ENCODE measurements at places on chromosomes 5 and 9.

DNA sequence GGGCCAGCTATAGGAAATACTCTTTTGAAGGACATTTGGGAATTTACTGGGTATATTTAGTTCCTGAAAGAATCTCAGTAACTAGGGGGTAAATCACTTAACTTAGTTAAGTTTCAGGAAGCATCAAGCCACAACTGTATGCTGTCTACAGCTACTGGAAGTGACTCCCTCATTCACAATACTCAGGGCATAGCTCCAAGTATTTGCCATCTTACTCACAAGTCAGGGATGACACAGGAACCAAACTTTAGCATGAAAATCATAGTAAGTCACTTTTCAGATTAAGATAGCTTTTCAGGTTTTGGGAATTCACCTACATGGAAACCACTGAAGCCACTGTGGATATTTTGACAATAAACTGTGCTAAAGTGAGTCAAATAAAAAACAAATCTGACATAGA lies 242.4 kb upstream of the ATP10B start:
- DNase-seq = no peak

GRCh38 chr5:154058055-154059038 lies 19.6 kb downstream of the MFAP3 start:
- no peak for DNase-seq

GRCh38 chr5:5246736-5247135 lies 106.6 kb downstream of the ADAMTS16 start:
- no peak for DNase-seq

DNA sequence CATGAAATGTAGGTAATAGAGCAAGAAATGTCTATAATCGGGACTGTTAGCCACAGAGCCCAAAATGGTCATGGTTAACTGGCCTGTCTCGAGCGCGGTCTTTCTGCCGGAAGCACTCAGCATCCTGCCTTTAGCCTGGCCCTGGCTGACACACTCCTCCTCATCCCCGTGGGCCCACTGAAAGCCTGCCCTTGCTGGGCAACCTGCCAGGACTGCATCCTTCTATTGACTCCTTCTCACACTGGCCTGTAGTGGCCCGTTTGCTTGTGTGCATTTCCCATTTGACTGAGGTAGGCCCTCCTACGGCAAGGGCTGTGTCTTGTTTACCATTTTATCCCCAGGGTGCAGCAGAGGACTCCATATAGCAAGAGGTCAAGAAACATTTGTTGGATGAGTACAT lies 215.7 kb downstream of the ATPSCKMT start:
- no peak for DNase-seq

DNA sequence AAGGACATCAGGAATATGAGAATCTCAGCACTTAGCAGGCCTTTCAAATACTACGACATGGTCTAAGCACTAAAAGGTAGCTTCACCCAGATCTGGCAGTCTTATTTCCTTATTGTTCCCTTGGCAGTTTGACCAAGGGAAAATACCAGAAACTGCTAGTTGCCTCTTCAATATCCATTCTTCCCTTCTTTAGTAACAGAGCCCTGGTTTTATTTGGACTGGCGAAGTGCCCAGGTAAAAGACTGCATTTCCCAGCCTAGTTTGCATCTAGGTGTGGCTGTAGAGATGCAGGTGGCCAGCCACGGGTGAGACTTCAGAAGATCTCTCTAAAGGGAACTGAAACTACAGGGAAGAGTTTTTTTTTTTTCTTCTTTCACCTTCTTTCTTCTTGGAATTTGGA lies 21.6 kb downstream of the DMRT2 start:
- no peak for DNase-seq

- no peak for DNase-seq
Observed at GRCh38 chr5:59351076-59351794, 542.3 kb downstream of the PDE4D start.

- no peak for DNase-seq
Observed at GRCh38 chr5:10173716-10174115, 76.0 kb downstream of the ATPSCKMT start.

DNA sequence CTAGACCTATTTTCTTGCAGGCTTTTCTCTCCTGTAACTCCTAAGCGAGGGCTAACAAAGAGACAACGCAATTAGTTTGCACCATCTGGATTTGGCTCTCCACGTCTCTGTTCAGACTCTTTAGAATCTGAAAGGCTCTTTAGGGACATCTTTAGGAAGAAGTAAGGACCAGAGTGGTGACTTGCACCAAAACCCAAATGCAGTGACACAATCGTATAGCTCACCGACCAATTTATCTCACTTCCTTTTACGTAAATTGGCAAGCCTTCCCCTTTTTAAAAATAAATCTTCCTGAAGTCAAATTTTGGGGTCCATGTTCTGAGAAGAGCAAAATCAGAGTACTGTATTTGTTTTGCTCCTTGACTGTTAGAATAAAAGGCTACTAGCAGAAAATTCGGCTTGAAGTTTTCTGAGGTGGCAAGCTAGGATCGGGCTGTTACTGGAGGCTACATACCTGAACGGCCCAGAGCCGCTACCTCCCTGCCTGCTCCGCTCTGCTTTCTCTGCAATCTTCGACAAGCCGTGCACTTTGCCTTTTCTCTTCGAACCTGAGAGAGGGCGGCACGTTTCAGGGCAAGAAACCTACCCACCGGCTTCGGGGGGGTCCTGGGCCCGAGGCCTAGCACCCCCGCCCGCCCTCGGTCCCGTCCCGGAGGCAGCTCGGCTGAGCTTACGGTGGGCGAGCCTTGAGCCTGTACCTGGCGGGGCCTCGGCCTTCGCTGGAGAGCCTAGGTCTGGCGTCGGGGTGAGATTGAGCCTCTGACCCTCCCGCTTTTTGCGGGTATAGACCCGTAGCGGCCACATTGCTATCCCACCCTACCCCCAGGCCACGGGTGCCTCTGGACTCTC lies 537 bp downstream of the MEIKIN start:
- no peak for DNase-seq
